ENCODE measurements at places on chromosomes 6 and 20.

GRCh38 chr20:56816349-56816748 lies 187.2 kb downstream of the TFAP2C start:
- no peak for DNase-seq

DNA sequence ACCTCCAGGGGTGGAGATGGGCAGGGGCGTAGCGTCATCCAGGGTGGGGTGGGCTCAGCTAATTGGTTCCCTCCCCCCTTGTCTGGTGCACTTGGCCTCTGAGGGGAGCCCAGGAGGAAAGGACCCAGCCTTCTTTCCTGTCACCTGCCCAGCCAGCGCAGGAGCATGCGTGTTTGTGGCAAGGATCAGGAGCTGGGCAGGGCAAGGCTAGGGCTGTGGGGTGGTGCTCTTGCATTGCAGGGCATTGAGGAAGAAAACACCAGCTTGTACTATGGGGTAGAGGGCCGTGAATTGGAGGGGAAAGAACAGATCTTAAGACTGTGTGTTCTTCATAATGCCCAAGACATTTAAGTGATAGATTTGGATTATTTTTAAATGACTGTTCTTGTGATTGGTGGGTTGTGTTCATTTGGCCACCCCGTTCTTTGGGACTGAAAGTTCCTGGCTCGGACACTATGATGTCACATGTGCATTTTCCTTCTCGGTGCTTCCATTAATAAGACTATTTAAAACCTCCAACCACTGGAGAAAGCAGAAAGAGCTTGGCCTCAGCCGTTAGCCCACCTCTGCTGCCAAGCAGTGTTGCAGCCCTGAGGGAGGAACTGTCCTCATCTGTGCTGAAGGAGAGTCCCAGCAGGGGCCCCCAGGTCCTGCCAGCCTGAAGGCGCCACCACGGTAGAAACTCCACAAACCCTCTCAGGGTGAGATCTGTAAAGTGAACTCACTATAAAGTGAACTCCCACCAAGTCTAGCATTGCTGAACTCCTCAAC lies 136.2 kb upstream of the INSM1 start:
- DNase-seq: no peak

DNA sequence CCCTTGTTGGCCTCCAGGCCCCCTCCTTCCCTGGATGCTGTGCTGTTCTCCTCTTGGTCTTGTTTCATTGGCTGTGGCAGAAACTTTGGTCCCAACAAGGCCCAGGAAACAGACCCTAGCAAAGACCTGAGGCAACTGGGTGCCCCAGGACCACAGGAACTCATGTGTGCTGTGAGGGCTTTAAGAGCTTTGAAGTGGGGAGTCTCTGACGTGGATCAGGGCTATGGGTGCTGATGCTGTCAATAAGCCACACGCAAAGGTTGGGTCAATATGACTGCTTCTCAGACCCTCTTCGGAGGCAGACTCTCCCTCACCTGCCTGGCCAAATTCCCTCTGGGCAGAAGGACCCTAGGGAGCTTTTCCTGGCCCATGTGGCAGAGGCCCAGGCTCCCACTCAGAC lies 91.5 kb upstream of the MLN start:
- DNase-seq: no peak

DNA sequence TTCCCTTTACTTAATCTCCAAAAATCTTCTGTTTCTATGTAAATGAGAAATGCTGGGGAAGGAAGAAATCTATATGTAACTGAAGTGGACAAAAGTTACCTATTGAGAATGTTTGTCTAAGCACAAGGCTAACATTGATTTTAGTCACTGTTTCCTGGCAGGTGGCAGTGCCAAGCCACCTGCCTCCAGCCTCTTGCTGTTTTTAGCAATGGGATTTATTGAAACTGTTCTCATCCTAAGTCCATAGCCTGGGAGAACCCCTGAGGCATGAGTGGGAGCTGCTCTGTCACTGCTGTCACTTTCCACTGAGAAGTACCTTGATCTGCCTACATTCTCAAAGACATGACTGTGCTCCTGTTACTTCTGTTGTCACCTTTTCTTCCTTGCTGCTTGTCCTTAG lies 14.7 kb downstream of the ENPP3 start:
- DNase-seq: no peak

DNA sequence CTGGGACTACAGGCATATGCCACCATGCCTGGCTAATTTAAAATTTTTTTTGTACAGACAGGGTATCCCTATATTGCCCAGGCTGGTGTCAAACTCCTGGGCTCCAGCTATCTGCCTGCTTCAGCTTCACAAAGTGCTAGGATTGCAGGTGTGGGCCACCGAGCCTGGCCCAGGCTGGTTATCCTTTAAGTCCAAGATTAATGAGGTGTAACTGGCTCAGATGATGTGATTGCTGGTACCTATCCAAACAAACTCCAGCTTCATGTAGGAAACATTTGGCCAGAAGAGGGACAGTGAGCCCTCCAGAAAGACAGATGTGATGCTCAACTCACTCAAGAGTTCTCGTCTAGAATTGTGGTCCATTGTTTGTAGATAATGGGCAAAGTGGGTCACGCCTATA lies 9.2 kb upstream of the ZNF318 start:
- no peak for DNase-seq

DNA sequence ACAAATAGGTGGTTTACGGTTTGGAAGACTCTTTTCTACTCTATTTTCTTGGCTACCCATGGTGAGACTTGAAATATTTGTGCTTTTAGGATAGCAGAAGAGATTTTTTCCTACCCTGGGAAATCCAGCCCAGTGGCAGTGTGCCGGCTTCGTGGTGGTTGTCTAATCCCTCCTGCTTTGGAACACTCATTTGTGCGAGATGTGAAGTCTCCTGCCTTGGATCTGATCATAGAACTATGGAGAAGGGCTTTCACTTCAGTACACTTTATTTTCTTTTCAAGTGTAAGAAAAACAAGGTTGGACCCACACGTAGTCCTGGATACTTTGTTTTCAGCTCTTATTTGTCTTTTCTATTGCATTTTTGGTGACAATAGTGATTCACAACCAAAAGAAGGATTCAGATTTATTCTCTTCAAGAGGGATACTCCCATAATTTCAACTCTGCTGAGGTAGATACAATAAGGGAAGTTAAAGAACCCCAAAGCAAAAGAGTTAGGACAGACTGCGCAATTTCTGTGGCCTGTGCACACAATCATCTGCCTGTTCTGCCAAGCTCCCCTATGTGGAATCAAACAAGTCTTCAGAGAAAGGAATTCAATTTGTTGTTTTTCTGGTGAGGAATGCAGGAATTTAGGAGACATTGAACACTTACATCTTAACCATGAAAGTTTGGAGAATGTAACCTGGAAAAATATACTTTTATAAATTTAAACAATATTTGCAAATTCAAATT lies 413.2 kb downstream of the GJA1 start:
- DNase-seq: no peak

- no peak for DNase-seq
These were observed 49.4 kb downstream of the ERMARD start for GRCh38 chr6:169800668-169801395.

- DNase-seq: no peak
These were observed 1.3 kb downstream of the ARFGEF3 start for GRCh38 chr6:138162955-138163575.

- DNase-seq: no peak
These were observed 92.2 kb downstream of the GRM4 start for GRCh38 chr6:34053721-34054120.

- no peak for DNase-seq
These were observed 132.3 kb downstream of the CARMIL1 start for GRCh38 chr6:25411316-25411950.

DNA sequence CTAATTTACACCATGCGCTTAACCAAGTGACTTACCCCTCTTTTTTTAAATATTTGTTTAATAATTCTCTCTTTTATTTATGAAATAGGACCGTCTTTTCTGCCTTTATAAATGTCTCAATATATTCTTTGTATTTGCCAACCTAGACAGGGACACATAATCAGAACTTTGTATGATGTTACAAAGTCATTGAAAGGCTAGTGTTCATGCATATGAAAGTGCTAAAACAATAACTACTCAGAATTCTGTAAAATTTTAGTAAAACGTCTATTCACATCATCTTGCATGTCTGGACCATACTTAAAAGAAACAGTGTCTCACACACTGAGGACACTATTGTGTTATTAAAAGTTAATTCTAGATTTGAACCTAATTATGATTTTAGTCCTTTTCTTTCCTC lies 41.1 kb upstream of the HBS1L start:
- no peak for DNase-seq

- DNase-seq: no peak
These were observed 145.9 kb downstream of the GJA1 start for GRCh38 chr6:121581327-121581726.

DNA sequence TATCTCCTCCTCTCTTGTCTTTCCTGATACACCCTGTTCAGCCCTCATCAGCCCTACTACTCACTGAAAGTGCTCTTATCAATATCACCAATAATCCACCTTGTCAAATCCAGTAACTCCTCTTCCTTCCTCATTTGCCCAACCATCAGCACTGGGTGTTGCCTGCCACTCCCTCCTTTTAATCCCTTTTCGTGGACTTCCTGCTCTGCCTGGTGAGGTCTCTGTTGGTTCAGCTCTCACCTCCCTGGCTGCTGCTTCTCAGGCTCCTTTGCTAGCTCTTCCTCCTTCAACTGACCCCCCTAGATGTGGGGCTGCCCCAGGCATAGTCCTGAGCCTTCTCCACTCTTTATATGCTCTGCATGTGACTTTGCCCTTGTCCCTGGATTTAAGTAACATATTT lies 92.5 kb downstream of the PREP start:
- no peak for DNase-seq

GRCh38 chr6:139588076-139588639 lies 213.7 kb upstream of the CITED2 start:
- DNase-seq: no peak

GRCh38 chr20:23201658-23202057 lies 115.5 kb upstream of the CD93 start:
- DNase-seq: no peak

GRCh38 chr6:129863664-129864063 lies 2.5 kb upstream of the TMEM244 start:
- no peak for DNase-seq

GRCh38 chr20:55533632-55534031 lies 471.7 kb downstream of the CBLN4 start:
- no peak for DNase-seq

GRCh38 chr6:105509506-105510331 lies 106.8 kb upstream of the PREP start:
- peak; percentile 39 for DNase-seq

DNA sequence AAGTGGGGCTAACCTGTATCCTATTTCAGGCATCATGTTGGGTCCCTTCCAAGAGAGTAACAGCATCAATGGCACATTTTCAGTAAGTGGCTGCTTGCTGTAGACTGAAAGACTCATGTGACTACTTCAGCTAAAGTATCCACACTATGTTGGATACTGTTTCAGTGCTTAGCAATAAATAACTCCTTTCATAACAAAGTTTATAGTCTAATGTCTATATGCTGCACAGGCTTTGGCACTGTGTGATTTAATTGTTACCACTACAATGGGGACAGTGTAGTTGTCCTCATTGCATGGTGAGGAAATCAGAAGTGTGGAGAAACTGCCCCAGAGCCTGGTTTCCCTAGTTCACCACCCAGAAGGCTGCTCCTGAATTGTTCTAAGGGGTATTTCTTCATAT lies 318.0 kb upstream of the PTCHD4 start:
- DNase-seq: no peak

DNA sequence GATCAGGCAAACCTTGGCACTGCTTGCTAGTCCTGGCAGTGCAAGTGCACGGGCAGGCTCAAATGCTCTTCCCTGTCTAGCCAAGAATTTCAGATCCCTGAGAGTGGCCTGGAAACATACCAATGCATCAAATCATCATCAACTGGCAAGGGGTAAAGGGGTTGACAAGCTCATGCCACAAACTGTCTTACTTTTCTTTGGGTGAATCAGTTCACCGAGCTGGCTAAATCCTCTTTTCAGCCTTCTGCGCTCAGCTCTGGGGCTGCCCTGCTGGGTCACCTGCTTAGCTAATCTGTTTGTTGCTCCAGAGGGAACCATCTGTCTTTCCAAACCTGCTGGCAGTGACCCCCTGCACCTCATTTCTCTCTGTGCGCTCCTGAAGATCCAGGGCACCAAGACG lies 59.5 kb downstream of the LYRM4 start:
- no peak for DNase-seq

DNA sequence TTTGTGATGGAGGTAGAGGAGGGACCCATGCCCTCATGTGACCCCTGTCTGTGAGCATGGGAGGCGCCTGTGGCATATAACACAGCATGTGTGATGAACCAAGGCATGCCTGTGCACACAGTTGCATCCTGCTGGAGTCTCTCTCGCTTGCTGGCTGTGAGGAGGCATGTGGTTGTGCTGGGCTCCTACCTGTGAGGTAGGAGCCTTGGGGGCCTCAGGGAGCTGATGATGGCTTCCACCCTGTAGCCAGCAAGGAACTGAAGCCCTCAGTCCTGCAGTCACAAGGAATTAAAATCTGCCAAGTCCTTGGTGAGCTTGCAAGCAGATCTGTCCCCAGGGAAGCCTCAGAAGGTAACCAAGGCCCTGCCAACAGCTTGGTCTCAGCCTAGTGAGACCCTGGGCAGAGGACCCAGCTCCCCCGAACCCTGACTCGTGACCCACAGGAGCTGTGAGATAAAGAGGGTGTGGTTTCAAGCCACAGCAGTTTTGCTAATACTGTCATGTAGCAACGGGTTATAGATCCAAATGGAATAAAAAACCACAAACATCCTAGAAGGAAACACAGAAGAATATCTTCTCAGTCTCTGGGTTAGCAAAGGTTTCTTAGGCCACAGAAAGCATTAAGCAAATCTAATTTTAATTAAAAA lies 145.7 kb downstream of the WDR27 start:
- no peak for DNase-seq

DNA sequence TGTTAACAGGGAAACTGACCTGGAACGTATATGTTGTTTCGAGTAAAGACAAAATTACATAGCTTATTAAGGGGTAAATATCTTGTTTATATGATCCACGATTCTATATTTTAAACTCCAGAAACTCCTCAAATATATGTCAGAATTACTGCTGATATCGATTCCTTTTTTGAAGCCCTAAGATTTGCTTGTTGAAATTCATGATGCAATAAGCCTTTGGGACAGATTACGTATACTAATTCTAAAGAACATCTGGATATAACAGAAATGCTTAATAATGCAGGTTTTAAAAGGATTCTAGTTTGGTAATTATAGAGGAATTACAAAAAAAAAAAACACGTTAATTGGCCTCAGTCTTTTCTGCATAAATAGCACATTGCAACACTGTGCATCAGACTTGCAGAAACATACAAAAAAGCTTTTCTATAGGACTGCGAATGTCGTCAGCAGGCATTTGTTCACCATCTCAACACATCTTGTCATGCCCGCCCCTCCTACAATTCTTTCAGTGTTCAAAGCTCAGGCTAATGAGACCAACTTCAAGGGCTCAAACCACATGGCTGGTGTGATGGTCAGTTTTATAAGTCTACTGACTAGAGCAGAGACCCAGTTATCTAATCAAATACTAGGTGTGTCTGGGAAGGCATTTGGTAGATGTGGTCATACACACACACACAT lies 74.9 kb downstream of the AGPAT4 start:
- peak; percentile 35 for DNase-seq

DNA sequence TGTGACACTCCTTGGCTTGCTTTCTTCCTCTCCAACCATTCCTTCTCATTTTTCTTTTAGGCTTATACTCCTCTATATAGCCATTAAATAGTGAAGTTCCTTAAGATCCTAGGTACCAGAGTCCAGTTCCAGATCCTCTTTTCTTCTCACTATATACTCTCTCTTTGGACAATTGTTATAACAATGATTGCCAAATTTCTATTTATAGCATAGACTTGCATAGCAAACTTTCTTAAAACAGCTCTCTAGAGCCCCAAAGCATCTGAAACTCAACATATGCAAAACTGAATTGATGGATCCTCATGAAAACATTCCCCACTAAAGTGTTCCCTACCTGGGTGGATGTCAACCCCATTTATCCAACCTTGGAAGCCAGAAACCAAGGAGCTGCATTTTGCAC lies 13.4 kb downstream of the PHIP start:
- no peak for DNase-seq

- no peak for DNase-seq
These were observed 358.6 kb downstream of the BTBD9 start for GRCh38 chr6:38281126-38281525.
